Endothelial cell of umbilical vein (primary cell): ENCODE measurements at places on chromosomes 11 and 22. TPM values are rescaled to one million over a fixed set of nuclear protein-coding genes. Genes with fewer than 3 reads are reported as not detected.

KRTAP5-7 gene
- not detected in 2 replicates for total RNA-seq

MAPK8IP1 gene
- total RNA-seq = 4.8 and 5.3 TPM in 2 replicates

PRR33 gene
- not detected in 2 replicates for total RNA-seq

IL18 gene
- total RNA-seq = 1.5 and 1.6 TPM in 2 replicates

ANGPTL5 gene
- total RNA-seq = not detected in 2 replicates

SAA2 gene
- not detected in 2 replicates for total RNA-seq

GRCh38 chr22:28899199-28899853 is 16.0 kb downstream of the ZNRF3 start:
- no peaks in the 10 kb centered on the region for H3K27me3 ChIP-seq
- no peak for DNase-seq
- H3K4me1 ChIP-seq = no peaks in the 10 kb centered on the region

- DNase-seq = no peak
- no peaks in the 10 kb centered on the region for H3K36me3 ChIP-seq
- H3K27ac ChIP-seq = no peak overlapping the region
- peak overlapping the region; percentile 32 for H3K4me3 ChIP-seq
- peaks cover 2% of the 10 kb centered on the region for H3K27me3 ChIP-seq
- peaks cover 7% of the 10 kb centered on the region for H3K4me1 ChIP-seq
These were observed 765 bp downstream of the RCOR2 start for GRCh38 chr11:63915961-63916836.

SPON1 gene
- total RNA-seq = 0.31 TPM in 1 of 2 replicates, not detected in the other

RIBC2 gene
- total RNA-seq = 5.7 TPM in 2 replicates

TH gene
- total RNA-seq = not detected in 2 replicates

DNA sequence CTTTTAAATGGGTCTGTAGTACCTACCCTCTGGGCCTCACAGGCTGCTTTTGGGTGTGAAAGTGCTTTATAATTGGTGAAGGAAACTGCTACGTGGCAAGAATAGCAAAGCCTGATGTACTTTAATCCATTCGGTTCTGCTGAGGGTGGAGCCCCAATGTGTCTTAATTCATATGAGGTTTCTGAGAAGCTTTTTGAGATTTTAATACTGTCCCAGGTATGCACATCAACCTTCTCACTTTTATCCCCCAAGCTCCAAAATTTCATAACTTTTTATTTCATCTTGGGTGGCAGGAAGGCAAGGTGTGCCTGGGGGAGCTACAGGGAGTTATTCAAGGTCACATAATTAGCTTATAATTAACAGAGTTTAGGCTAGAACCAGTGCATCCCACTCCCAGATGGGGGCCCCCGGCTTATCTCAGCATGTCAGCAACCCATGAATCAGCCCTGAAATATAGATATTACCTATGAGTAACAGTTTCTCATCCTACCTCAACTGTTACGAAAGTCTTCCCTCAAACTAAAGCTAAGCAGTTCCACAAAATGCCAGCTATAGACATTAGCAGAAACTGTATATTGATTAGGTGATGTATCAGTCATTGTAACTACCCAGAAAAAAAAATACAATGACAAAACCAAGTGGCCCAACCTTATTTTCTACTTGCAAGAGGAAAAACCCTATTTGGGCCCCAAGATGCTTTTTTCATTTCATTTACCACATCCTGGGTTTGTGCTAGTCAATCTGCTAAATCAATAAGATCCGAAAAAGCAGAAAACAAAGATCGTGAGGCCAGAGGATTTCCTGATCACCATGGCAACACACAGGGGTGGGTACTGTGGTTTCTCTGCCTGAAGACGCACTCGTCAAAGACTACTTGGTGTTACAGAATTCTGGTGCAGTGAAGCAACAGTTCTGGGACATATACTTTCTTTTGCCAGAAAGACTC is 26.7 kb downstream of the CD44 start:
- H3K27ac ChIP-seq = peak overlapping the region; percentile 84
- H3K27me3 ChIP-seq = no peaks in the 10 kb centered on the region
- DNase-seq = peak; percentile 48

DNA sequence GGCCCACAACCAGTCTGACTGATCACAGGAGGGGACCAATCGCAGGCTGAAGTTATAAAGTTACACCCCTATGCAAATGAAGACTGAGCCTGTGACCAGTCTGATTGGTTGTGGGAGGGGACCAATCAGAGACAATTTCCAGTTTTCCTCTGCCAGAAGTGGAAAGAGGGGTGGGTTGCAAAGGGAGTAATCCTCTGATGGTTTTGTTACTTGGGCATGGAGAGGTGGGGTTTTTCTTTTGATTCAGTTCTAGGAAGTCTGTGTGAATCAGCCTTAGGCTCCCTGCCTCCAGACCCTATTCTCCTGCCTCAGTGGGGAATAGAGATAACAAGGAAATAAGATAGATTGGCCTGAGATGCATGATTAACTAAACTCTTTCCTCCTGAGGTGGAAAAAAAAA is 9.9 kb downstream of the OR6M1 start:
- DNase-seq = no peak
- no peaks in the 10 kb centered on the region for H3K36me3 ChIP-seq
- no peaks in the 10 kb centered on the region for H3K4me1 ChIP-seq
- H3K4me3 ChIP-seq = no peak overlapping the region
- no peak overlapping the region for H3K27ac ChIP-seq

GRCh38 chr11:71181566-71181965 is 70.8 kb downstream of the SHANK2 start:
- no peaks in the 10 kb centered on the region for H3K36me3 ChIP-seq
- no peak overlapping the region for H3K4me3 ChIP-seq
- no peak for DNase-seq
- H3K27ac ChIP-seq = no peak overlapping the region
- no peaks in the 10 kb centered on the region for H3K4me1 ChIP-seq

DNA sequence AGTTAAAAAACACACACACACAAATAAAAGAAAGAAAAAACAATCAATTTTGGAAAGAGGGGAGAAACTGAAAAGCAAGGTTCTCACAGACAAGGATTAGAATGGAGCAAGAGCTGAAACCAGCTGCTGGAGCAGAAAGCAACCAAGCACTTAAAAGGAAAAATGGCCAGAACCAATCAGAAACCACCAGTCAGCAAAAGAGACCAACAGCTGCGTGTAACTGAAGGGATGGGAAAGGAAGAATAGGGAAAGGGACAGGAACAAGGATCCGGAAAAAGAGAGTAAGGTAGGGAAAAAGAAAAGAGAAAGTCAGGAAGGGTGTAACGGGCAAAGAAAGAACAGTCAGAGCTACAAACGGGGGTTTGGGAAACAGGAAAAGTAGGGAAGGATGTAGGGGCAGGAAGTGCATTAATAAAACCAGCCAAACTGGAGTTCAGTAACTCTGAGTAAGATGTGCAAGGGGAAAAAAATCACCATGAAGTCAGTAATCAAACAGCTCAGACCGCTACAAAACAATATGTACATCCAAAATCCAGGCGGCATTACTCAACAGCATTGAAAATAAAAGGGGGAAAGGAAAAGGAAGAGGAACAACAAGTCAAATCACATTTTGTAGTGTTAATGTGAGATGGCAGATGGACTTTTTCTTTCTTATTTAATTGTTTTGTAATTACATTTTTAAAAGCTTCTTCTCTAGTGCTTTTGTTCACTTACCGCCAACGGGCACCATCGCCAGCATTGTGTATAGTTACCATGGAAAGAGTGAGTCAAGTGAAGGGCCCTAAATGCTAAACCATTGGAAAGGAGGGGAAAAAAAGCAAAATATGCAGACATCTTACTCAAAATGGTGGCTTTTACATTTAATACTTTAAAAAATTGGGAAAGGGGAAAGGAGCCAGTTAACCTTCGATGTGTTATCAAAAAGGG is 49.2 kb downstream of the APOL5 start:
- H3K27me3 ChIP-seq = no peaks in the 10 kb centered on the region
- no peak overlapping the region for H3K4me3 ChIP-seq
- DNase-seq = peak; percentile 73
- peak overlapping the region; percentile 58 for H3K27ac ChIP-seq

DNA sequence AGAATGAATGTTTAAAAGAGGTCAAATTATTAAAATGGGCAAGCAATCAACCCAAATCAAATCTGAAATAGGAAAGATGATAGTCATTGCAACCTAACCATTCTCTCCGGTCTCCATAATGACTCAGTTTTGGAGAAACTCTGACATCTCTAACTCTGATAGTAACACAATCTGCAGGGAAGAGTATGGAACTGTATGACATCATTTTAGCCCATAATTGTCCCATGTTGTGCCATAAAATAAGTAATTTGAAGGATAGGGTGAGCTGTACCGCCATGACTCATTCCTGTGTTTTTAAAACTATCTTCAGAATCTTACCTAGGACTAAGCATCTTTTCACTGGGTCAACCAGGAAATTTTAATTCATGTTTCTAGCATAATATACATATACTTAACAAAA is 350.8 kb downstream of the DLG2 start:
- H3K4me3 ChIP-seq = no peak overlapping the region
- DNase-seq = no peak
- H3K4me1 ChIP-seq = no peaks in the 10 kb centered on the region
- H3K27me3 ChIP-seq = no peaks in the 10 kb centered on the region
- H3K27ac ChIP-seq = no peak overlapping the region

DNA sequence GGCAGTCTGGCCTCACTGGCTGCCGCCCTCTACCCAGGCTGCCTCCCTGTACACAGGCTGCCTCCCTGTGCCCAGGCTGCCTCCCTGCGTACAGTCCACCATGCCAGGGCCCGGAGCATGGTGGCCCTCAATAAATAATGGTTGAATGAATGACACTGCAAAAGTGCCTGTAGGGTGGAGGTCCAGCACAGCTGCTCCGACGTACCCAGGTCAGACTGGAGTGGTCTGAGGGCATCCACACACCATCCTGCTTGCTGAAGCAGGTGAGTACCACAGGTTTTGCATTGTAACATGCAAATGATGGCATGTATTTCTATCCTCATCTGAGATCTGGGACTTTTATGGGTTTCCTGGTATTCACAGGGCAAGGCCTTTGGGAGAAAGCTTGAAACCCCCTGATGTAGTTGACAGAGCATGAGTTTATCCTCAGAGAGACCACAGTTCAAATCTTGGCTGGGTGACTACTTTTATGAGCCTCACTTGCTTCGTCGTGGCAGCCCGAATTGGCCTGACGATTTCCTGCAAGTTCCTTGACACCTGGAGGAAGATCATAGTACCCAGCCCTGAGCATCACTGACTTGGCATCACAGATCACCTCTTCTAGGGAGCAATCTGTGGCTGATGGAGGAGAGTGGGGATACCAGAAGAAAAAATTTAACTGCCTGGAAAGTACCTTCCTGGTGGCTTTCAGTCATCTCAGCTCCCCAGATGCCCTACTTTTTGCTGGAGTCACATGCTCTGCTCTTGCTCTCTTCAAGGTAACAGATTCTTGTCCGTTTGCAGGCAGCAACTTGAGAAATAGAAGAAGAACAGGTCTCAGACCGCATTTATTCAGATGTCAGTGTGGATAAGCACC is 16.0 kb upstream of the CYB5R3 start:
- H3K27me3 ChIP-seq = no peaks in the 10 kb centered on the region
- H3K4me1 ChIP-seq = peaks cover 4% of the 10 kb centered on the region
- H3K4me3 ChIP-seq = no peak overlapping the region
- H3K27ac ChIP-seq = no peak overlapping the region
- DNase-seq = no peak

- H3K4me3 ChIP-seq = no peak overlapping the region
- H3K36me3 ChIP-seq = no peaks in the 10 kb centered on the region
- no peaks in the 10 kb centered on the region for H3K27me3 ChIP-seq
- DNase-seq = no peak
- H3K4me1 ChIP-seq = no peaks in the 10 kb centered on the region
These were observed 1513.3 kb downstream of the FAM181B start for GRCh38 chr11:81220146-81220895.

GRCh38 chr11:8745431-8746253 is 63.0 kb downstream of the RPL27A start:
- no peak overlapping the region for H3K4me3 ChIP-seq
- H3K4me1 ChIP-seq = no peaks in the 10 kb centered on the region
- no peaks in the 10 kb centered on the region for H3K36me3 ChIP-seq
- H3K27me3 ChIP-seq = no peaks in the 10 kb centered on the region
- DNase-seq = no peak

DNA sequence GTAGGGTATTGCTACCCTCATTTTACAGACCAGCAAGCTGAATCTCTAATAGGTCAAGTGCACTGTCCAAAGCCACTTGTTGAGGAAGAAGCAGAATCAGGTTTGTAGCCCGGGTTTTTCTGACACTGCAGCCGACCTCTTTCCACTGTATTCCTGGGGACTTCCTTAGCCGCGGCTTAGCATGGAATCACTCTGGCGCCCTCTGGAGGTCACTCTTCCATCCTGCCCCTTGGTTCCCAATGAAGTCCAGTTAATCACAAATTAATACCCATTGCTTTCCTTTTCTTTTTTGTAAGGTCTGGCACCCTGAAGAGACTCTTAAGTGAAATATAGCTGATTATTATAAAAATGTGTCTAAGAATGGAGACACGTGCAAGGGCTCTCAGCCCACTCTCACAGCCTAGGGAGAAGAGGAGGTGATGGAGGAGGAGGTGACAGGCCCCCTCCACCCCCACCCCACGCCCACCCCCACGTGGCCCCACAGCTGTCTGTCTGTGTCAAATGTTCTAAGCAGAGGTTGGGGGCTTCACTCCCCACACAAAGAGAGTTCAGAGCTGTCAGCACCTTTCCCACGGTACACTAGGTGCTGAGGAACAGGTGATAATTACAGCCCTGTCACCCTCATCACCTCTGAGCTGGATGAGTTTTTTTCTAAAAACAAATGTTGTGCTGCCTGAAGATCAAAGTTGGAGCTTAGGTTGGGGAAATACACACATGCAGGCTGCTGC is 57.7 kb upstream of the DRD2 start:
- H3K36me3 ChIP-seq = no peaks in the 10 kb centered on the region
- DNase-seq = peak; percentile 64
- H3K27ac ChIP-seq = no peak overlapping the region
- no peaks in the 10 kb centered on the region for H3K4me1 ChIP-seq
- no peak overlapping the region for H3K4me3 ChIP-seq
- no peaks in the 10 kb centered on the region for H3K27me3 ChIP-seq

GRCh38 chr11:64712430-64713015 is 10.5 kb downstream of the NRXN2 start:
- H3K27ac ChIP-seq = no peak overlapping the region
- no peak for DNase-seq
- no peak overlapping the region for H3K4me3 ChIP-seq
- H3K36me3 ChIP-seq = no peaks in the 10 kb centered on the region

GRCh38 chr11:66336234-66337102 is at the start of gene RIN1:
Gene RIN1, minus strand, starts transcription at chr11:66336434. Its CDS starts 32 bp downstream, at chr11:66336402.
- H3K4me3 ChIP-seq = peak within 1 kb of the TSS; percentile 12
- peak; percentile 85 for DNase-seq
- no peaks in the 10 kb centered on the region for H3K27me3 ChIP-seq
- peak within 1 kb of the TSS; percentile 91 for H3K27ac ChIP-seq
- H3K36me3 ChIP-seq = peaks cover 17% of the 10 kb centered on the region
- peaks cover 18% of the 10 kb centered on the region for H3K4me1 ChIP-seq

DNA sequence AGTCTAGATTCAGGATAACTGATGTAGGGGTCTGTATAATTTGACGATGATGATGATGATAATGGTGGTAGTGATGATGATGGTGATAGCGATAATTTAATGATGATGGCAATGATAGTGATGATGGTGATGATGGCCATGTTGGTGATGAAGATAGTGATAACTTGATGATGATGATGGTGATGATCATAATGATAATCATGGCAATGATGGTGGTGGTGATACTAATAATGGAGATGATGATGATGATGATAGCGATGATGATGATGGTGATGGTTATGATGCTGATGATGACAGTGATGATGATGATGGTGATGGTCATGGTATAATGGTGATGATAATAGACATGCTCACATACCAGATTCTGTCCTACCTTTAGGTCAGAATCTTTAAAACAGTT is 66.2 kb upstream of the SEZ6L start:
- H3K27ac ChIP-seq = no peak overlapping the region
- H3K36me3 ChIP-seq = no peaks in the 10 kb centered on the region
- H3K4me3 ChIP-seq = no peak overlapping the region
- no peaks in the 10 kb centered on the region for H3K4me1 ChIP-seq
- DNase-seq = no peak
